Liver (tissue), 10 donors: ENCODE measurements at places on chromosomes 7 and 10.

- DNase-seq = no peak
Observed at GRCh38 chr10:33465747-33466146, 131.3 kb upstream of the NRP1 start.

DNA sequence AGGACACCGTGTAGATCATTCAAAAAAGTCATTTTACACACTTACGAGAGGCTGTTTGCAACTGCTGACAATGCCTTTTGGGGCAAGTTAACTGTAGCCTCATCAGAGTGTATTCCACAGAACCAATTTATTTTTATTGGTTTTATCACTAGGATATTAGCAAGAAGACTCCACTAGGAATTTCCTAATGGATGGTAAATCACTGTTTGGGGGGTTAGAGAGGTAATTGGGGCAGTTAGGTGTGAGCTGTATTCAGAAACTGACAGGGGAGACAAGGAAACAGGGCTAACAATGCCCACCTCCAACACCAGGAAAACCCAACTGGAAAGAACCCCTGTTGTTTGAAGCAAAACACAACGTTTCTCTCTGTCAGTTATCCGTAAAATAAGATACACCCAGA is 383.0 kb upstream of the SHH start:
- DNase-seq = no peak

DNA sequence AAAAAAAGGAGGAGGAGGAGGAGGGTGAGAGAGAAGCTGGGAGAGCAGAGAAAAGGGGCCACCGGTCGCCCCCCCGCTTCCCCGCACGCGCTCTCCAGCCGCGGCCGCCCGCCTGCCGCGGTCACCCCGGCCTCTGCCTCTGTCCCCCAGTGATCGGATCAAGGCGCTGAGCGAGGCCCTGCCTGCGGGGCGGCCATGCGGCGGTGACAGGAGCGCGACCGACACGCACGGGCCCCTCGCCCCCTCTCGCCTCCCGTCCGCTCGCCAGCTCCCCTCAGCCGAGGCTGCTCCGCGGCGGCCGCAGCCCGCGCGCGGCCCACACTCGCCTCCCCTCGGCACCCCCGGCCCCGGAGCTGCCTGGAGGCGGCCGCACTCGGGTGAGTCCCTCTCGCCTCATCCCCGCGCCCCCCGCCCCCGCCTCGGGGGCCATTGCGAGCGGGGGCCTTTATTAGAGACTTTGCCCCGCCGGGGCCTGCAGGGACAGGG is at the start of gene GTF2I:
Gene GTF2I (plus strand): TSS at position 27 of the 486 bp plus-strand sequence. CDS start 31,411 bp downstream, outside the sequence.
- DNase-seq = no peak

GRCh38 chr7:104011829-104012228 is 22.4 kb upstream of the RELN start:
- no peak for DNase-seq

- DNase-seq = no peak
Observed at GRCh38 chr7:103528152-103528551, 82.1 kb upstream of the SLC26A5 start.

- no peak for DNase-seq
Observed at GRCh38 chr7:90453259-90453891, 16.1 kb upstream of the PTTG1IP2 start.
